Stimulated activated CD4-positive, alpha-beta T cell treated with anti-CD3 and anti-CD28 coated beads, TNF-alpha, amount 100 ng/mL, for 4 hours (primary cell): ENCODE measurements at places on chromosomes 12 and 14.

DNA sequence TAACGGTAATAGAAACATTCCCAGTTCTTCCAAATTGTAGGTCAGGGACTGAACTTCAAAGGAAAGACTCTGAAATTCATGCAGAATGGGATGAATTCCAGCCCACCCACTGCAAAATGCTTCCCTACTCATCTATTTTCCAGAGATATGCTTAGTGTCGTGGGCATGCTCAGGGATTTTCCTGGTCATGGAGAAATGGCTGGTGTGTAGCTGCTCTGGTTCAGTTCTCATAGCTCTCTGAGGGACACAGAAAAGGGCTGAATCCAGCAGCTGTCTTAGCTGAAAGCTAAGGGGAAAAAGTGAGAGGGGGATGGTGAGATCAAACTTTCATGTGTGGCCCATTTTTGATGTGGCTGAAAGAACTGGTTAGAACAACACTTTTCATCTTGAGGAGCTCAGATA is 72.9 kb upstream of the KRAS start:
- DNase-seq, result no peak

- DNase-seq, result no peak
Observed at GRCh38 chr12:65951697-65952096, 127.4 kb downstream of the HMGA2 start.

- DNase-seq, result no peak
Observed at GRCh38 chr12:57479376-57480115, at the start of gene ARHGAP9. ARHGAP9 (minus strand) TSS chr12:57479866; CDS start chr12:57479406, 460 bp downstream.

- no peak for DNase-seq
Observed at GRCh38 chr14:100132903-100133510, 26.4 kb downstream of the DEGS2 start.

- no peak for DNase-seq
Observed at GRCh38 chr12:115017346-115017745, 333.4 kb upstream of the TBX3 start.

DNA sequence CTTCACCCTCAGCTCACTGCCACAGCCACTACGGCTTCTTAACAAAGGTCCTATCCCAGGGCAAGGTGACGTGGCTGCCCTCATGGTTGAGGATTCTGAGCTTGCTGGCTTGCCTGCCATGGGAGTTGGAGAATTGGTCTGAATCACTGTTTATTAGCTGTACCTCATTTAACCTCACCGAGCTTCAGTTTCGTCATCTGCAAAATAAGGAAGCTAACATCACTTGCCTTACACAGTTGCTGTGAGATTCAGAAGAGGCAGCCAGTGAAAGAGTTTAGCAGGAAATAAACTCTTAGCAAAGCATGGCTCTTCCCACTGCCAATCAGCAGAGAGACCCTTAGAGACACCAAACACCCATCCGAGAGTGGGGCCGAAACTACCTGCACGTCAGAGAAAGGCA is 90.1 kb upstream of the KCNA1 start:
- no peak for DNase-seq

DNA sequence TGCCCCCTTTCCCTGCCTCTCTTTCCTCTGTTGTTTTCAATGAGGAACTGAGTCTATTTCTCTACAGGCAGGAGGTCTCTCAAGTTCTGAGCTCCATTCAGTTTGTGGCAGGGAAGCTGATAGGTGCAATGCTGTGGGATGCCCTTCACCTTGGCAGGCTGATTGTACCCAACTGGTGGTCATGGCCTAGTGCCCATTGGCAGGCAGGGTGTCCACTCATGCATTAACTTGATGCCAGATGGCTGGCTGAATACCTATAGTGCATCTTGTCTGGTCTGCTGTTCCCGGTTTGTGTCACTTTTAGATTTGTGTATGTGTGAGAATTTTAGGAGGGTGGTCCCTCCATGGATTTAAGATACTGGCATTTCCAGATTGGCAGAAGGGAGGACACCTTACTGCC is 20.0 kb upstream of the ITGA5 start:
- no peak for DNase-seq

GRCh38 chr14:75247286-75247922 is 31.2 kb upstream of the FOS start:
- peak; percentile 18 for DNase-seq

GRCh38 chr12:104060791-104061190 is 3.5 kb upstream of the HCFC2 start:
- DNase-seq, result no peak

- DNase-seq, result no peak
Observed at GRCh38 chr12:1744932-1745331, 54.1 kb downstream of the ADIPOR2 start.

DNA sequence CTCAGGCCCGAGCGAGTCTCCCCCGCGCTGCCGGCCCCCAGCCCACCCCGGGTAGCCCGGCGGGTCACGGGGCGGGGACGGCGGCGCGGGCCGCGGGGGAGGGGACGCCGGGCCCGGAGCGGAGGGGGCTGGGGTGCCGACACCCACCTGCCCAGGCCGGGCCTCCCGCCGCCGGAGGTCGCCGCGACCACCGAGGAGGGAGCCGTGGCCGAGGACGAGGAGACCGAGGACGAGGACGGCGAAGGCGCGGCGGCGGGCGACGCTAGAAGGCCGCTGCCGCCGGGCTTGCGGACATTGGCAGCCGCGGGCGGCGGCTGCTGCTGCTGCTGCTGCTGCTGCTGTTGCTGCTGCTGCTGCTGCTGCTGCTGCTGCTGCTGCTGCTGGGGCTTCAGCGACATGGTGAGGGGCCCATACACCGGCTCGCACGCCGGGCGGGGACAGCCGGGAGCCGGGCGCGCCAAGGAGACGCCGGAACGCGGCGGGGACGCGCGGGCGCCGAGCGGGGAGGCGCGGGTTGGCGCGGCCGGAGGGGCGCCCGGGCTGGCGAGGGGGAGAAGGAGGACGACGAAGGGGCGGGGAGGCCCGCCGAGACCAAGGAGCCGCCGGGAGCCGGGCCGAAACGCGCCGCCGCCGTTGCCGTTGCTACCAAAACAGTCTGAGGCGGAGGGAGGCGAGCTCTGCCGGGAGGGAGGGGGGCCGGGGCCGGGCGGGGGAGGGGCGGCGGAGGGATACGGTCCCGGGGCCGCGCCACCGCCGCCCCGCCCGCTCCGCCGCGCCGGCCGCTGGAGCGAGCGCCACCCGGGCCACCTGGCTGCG is at the start of gene ATXN2:
Gene ATXN2, minus strand, starts transcription at position 679 of the 816 bp plus-strand sequence. Its CDS starts 281 bp downstream, at position 398.
- DNase-seq, result peak; percentile 41

DNA sequence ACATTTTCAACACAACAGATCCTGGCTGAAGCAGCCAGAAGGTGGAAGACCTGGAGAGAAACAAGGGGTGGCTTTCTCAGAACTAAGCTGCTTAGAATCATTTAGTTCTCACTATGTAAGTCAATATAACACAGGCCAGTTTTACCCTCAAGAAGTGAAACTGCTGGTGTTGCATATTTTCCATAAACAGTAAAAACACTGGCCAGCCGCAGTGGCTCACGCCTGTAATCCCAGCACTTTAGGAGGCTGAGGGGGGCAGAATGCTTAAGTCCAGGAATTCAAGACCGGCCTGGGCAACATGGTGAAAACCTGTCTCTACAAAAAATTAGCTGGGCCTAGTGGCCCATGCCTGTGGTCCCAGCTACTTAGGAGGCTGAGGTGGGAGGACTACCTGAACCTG is 11.6 kb downstream of the STX2 start:
- DNase-seq, result no peak

DNA sequence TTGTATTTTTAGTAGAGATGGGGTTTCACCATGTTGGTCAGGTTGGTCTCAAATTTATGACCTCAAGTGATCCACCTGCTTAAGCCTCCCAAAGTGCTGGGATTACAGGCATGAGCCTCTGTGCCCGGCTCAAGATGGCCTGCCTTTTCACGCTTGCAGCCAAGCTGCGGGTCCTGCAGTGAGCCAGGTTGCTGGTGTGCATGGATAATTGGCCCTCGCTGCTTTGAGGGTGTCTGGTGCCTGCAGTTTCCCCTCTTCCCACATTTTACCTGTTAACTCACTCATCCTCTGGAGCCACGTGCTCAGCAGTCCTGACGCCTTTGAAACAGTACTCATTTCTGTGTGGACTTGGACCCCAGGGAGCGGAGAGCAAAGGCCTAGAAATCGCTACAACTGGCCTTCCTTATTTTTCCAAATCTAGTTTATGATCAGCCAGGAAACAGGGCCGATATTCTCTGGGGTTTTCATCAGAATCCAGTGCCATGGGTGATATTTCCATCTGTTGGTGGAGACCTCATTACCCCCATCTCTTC is 42.2 kb downstream of the TPCN1 start:
- no peak for DNase-seq

DNA sequence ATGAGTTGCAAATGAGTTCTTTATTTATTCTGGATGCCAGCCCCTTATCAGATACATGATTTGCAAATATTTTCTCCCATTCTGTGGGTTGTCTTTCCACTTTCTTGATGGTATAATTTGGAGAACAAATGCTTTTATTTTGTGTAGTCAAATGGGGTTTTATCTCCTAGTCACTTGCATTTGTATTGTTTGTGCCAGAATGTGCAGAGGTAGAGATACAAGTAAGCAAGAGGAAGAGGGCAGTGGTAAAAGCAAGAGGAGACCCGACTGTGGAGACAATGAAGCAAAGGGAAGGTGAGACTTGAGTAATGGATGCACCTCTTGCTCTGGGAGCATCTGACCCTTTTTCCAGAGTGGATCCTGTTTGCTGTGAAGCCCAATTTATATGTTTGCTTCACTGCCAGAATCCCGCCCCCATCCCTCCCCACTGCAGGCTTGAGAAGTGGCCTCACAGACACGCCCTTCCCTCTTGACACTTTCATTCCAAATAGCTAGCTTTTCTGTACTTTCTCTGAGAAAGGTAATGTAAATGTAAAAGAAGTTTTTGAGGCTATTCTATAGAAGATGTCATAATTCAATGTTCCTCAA is 786 bp upstream of the PFKM start:
- DNase-seq, result no peak

- no peak for DNase-seq
Observed at GRCh38 chr12:25819691-25820090, 138.8 kb upstream of the RASSF8 start.

DNA sequence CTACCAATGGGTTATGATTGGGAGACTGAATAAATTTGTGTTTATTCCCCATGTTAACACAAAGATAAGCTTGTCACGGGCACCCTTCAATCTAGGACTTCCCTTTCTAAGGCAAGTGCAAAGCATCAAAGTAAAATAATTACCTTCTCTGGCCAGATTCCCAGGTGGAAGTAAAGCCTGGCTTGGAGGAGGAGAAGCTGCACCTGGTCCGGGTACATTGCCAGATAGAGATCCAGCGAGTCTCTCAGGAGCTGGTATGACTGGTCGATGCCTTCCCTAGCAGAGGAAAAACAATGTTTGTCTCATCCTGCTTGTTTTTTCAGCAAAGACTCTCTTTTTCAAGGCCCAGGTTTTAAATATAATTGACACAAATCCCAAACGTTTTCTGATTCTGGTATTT is 24.9 kb downstream of the FBXO21 start:
- DNase-seq, result no peak

DNA sequence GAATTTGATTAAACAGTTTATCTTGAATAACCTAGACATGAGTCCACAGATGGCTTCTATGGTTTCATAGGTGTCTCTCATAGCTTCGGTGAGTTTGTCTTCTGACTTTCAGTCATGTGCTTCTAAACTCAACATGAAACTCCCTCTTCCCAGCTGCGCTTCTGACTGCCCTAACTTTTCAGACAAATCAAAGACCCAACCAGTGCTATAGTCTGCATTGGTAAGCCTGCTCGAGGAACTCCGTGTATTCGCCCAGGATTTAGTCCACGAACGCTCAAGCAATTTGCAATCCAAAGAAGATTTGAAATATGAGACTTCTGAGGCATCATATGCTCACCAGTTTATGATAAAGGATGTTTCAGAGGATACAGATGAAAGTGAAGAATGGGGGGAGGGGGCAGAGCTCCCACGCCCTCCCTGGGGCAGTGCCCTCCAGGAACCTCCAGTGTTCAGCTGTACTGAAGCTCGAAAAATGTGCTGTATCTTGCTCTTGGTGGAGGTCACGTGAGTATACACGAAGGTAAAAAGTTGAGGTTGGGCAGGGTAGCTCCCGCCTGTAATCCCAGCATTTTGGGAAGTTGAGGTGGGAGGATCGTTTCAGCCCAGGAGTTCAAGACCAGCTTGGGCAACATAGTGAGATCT is 5.2 kb upstream of the RILPL2 start:
- DNase-seq, result no peak

GRCh38 chr14:74945852-74946658 is 9.3 kb downstream of the PGF start:
- DNase-seq, result peak; percentile 51

- DNase-seq, result no peak
Observed at GRCh38 chr12:109993091-109993490, 3.1 kb downstream of the GIT2 start.

DNA sequence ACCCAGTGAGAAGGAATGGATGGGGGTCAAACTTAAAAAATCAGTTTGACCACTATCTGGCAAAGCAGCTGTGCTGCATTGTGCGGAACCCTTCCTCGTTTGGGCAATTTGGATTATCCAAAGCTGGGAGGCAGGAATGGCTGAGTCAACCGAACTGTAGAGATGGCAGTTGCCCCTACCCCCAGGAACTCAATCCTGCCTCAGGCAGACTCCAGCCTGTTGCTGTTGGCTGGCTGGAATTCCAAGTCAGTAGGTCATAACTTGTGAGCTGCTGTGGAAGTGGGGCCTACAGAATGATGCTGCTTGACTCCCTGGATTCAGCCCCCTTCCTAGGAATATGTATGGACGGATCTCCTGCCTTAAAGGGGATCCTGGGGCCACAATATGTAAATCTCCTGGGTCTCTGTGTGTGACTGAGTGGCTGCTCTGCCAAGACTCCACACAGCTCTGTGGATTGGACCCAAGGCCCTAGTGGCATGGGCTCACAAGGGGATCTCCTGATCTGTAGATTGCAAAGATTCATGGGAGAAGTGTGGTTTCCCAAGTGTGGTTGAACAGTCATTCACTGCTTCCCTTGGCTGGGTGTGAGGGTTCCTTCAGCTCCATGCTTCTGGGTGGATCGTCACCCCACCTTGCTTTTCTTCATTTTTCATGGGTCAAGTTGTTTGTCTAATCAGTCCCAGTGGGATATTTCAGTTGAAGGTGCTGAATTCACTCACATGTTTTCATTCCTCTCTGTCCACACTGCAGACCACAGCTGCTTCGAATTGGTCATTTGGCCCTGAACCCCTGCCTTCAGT is 19.2 kb downstream of the LUM start:
- DNase-seq, result no peak

GRCh38 chr14:52013984-52014600 is 24.7 kb downstream of the RTRAF start:
- no peak for DNase-seq

DNA sequence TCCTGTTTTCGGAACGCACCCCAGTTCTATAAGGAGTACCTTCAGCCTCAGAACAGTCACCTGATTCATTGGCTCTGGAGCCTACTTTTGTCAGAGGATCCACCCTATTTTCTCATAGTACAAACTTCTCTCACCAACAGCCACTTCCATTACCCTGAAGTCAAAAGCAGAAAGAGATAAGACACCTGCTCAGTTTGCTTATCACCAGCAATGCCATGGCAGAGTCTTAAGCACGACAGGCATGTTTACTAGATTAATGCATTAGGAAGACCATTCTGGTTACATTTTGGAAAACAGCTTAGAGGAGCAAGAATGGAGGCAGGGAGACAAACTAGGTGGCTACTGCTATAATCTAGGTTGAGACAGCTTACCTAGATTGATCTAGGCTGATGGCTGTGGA is 67.7 kb downstream of the GXYLT1 start:
- no peak for DNase-seq
